ENCODE measurements at places on chromosomes 1 and 21.

DNA sequence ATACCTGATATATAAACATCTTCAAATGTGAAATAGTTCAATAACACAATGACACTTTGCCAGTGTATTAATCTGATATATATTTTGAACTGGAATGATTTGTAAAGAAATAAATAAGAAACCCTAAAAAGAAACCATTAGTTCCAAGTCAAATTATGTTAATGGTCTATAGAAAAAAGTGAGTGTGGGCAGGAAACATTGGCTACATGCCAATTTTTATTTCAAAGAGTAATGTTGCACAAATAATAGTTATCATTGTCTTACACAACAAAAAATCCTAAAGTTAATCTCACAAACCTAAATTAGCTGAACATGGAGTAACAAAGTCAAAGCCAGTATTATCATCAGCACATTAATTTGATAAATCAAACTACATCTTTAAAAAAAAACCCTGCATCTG, 37.9 kb upstream of the BATF3 start:
- no peak for DNase-seq

- no peak for DNase-seq
Observed at GRCh38 chr1:206782448-206782847, 10.2 kb upstream of the IL10 start.

GRCh38 chr21:43719748-43720538, 1.0 kb downstream of the PDXK start:
- no peak for DNase-seq

- DNase-seq, result no peak
Observed at GRCh38 chr1:247429496-247429895, 13.5 kb downstream of the NLRP3 start.

GRCh38 chr1:107877092-107877491, 87.9 kb downstream of the VAV3 start:
- DNase-seq, result no peak

DNA sequence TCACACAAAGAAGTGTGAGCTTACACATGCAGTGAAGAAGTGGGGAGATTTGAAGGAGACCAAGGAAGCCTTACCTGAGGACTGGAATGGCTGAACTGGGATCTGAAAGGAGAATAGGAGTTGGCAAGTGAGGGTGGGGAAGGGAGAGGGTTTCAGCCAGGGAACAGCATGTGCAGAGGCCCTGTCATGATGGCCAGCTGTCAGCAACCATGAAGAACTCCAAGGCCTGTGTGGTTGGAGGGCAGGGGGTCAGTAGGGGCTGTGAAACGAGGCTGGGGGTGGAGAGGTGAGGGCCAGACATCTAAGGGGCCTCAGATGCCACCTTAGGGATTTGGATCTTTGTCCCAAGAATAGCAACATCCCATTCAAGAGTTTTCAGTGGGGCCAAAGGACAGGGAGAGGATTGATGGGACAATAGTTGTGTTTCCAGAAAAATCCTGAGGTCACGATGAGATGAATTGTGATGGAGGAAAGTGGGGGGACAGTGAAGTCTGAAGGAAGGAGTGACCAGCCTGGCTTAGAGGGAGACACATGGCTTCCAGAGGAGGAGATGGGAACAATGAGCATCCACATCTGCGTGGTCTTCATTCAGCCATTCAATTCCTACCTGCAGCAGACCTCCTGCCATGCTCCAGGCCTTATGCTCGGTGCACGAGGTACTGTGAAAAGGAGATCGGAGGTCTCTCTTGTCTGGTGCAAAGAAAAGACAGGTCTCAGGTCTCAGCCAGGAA, 187.6 kb downstream of the MATN1 start:
- no peak for DNase-seq

DNA sequence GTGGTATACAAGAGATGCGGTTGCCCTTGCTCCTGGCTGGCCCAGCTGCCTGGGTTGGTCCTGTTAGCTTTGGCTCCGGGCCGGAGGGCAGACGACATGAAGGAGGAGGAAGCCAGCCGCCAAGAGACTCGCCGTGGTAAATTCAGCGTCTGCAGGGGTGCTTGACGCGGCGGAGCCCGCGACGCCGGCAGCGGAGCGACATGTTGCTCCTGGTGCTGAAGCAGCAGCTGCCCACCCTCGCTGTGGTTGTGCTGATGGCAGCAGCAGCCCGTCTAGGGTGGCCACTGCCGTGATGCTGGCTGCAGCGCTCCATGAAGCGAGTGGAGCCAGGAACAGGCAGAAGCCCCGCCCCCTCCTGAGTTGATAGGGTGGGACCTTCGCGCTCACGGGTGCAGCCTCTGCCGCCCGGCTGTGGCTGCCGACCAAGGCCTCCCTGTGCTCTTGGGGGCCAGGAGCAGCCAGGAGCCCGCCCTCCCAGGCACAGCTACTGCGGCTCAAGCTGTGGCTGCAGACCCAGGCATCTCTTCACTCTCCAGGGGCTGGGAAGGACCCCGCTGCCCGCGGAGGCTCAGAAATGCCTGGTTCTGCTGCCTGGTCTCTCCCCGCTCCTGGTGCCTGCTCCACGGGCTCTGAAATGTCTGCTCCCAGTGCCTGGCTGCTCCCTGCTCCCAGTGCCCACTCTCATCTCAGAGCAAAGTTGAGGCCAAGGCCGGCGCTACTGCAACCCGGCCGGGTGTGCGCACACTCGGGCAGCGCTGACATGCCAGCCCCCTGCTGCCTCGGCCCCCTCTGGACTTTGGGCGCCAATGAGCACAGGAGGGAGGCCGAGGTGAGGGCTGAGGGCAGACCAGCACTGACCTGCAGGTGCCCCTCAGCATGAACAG, 4.4 kb upstream of the ZNF692 start:
- peak; percentile 58 for DNase-seq

DNA sequence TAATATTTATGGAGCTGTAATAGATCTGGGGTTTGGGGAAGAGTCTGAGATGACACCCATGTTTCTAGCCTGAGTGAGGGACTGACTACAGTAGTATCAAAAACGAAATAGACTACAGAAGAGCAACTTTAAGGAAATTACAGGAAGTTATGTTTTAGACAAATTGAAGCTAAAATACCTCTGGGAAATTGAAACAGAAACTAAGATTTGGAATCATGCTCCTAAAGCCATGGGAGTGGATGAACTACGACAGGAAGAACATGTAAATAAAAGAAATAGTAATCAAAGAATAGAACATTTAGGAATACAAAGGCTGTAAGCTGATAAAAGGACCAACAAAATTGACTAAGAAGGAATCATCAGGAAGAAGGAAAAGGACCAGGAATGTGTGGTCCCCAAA, 68.9 kb downstream of the KIAA0319L start:
- DNase-seq, result no peak

GRCh38 chr21:44869781-44870747, 3.4 kb downstream of the PTTG1IP start:
- DNase-seq, result no peak

- DNase-seq, result no peak
Observed at GRCh38 chr1:117142200-117142599, 20.7 kb upstream of the TRIM45 start.

DNA sequence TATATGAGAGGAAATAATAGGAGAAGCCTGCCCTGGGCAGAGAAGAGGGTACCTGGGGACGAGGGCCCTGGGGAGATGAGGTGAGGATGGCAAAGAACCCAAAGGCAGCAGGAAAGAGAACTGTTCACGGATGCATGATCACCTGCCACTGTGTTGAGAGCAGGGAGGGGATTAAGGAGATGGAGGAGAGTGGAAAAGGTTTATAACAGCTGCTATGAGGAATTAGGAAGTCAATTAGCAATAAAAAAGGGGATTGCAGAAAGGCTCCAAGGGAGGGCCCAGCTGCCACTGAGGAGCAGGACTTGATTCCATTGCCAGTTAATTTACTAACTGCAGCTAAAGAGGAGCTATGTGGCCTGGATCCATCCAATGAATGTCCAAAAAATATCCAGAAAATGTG, 61.1 kb downstream of the GFI1 start:
- DNase-seq, result no peak

GRCh38 chr1:38045401-38046332, 926 bp downstream of the POU3F1 start:
- peak; percentile 81 for DNase-seq

- DNase-seq, result no peak
Observed at GRCh38 chr1:30609999-30610345, 113.4 kb downstream of the MATN1 start.

All from NCI-H510A (cell line).